ENCODE measurements at places on chromosomes 3 and 15. TPM values are rescaled to one million over a fixed set of nuclear protein-coding genes. Genes with fewer than 3 reads are reported as not detected.
A peak's percentile ranks its signal among the peaks of the same experiment; 100 is the strongest.

Gene CCDC13
- total RNA-seq: 2.4 TPM

Gene CAMK2N2
- 4.5 TPM for total RNA-seq

- DNase-seq: no peak
These were observed 77.0 kb downstream of the BBX start for GRCh38 chr3:107599772-107600145.

DNA sequence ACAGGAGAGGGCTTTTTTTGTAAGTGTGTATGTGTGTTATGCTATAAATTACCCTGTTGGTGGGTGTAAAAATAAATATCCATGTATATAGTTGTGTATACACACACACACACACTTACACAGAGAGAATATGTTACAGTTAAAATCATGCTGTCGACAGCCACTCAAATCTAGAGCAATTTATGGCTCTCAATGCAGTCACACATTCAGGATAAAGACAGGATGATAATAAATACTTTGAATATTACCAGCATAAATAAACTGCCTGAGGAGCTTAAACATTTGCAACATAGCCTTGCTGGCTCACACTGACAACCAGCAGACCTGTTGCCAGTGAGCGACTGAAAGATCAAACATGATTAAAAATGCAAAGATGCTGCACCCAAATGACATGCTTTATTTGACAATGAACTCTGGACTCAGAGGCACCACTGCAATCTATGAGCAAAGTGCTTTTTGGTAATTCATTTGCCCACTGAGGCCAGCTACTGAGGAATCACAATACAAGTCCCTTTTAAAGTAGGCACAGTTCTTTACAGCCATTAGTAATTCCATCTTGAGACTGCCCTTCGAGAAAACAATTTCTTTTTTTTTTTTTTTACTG, 458.9 kb downstream of the FHIT start:
- no peak for DNase-seq

GRCh38 chr3:197471221-197472010, 84.4 kb downstream of the BDH1 start:
- DNase-seq: no peak

Gene CISH
- total RNA-seq: 0.41 TPM

DNA sequence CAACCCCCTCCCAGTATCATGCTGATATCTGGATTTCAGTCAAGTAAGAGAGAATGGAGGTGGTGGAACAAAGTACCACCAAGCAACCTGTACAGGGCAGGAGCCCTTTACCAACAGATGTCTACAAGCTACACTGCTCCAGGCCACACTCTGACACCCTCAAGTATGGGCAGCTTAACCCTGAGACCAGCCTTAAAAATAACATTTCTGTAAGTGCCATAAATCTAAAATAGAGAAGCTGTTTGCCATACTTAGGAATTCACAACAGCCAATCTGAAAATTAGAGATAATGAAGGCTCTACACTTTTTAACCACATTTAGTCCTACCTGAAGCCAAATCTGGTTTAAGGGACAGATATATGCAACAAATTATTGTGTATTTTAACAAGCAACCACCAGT, 59.7 kb downstream of the C3orf70 start:
- no peak for DNase-seq

DNA sequence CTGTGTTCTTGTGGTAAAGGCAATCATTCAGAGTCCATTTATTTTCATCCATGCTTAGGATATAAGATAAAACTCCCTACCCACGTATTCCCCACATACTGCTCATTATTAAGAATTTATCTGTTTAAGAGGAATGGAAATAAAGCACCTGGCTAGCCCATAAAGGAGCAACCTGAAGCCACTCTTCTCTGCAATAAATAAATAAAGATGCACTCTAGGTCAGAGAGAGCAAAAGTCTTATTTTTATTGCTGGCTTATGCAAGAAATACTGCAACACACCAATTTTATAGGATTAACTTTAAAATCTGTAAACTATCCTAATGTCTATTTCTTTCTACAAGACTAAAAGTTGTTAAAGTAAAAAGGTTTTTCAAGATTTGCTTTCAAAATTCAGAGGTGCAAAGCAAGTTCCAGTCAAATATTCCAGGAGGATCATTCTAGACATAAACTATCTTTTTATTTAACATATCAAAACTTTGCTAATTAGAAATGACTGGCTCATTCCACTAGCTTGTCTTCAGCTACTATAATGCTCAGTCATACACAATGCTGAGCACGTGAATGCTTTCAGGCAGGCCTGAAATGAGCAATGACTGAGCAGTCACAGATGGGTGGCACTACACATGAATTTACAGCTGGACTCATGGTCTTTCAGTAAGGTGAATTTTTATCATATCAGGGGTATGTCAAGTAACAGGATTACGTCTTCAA, 7.1 kb downstream of the TJP1 start:
- DNase-seq: no peak

Gene TPRG1
- total RNA-seq: 1.2 TPM

DNA sequence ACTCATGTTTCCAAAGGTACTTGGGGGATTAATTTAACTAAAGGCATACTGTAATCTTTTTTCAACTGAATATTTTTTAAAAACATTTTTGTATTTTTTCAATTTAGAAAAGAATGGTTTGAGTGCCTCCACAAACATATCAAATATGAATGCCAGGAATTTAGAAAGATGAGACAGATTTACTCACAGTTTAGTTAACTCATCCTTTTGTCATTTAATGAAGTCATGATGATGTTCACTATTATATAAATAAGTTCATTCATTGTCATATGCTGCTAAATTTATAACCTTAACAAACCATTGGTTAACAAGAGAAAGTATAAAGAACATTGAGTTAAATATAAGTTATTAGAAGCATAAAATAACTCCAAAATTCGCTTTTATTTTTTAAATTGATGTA, 50.0 kb downstream of the FGF7 start:
- DNase-seq: no peak

- no peak for DNase-seq
These were observed 109.8 kb downstream of the IGF2BP2 start for GRCh38 chr3:185715091-185715490.

GRCh38 chr3:71708476-71709105, 16.6 kb downstream of the EIF4E3 start:
- no peak for DNase-seq

Gene VWA5B2
- 0.41 TPM for total RNA-seq

- DNase-seq: no peak
These were observed 65.3 kb downstream of the CHAC1 start for GRCh38 chr15:41018534-41018933.

GRCh38 chr3:156553705-156554356, 1.1 kb downstream of the SSR3 start:
- no peak for DNase-seq

DNA sequence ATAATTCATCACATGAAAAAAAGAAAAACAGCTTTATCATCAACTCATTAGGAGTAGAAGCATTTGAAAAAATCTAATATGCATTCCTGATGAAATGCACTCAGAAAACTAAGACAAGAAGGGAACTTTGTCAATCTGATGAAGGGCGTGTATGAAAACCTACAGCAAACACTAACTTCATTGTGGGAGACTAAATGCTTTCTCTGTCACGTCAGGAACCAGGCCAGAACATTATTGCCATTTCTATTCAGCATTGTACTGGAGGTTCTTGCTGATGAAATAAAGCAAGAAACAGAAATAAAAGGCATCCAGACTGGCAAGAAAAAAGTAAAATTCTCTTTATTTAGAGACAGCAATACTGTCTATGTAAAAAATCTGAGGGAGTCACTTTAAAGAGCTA, 235.2 kb downstream of the GABRB3 start:
- no peak for DNase-seq

Gene P2RY14
- 1.2 TPM for total RNA-seq

- peak; percentile 41 for DNase-seq
These were observed 620 bp downstream of the ABHD5 start for GRCh38 chr3:43691120-43691995.

Gene ARID3B
- total RNA-seq: 3.7 TPM

Gene SLC12A1
- total RNA-seq: 1.6 TPM

Gene SMARCC1
- 99.9 TPM for total RNA-seq

DNA sequence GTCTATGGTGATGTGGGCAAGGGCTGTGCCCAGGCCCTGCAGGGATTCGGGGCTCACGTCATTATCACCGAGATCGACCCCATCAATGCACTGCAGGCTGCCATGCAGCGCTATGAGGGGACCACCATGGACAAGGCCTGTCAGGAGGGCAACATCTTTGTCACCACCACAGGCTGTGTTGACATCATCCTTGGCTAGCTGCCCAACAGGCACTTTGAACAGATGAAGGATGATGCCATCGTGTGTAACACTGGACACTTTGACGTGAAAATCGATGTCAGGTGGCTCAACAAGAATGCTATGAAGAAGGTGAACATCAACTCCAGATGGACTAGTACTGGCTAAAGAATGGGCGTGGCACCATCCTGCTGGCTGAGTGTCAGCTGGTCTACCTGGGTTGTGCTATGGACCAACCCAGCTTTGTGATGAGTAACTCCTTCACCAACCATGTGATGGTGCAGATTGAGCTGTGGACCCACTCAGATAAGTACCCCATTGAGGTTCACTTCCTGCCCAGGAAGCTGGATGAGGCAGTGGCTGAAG, 6.1 kb upstream of the USP8 start:
- no peak for DNase-seq

Gene CP
- total RNA-seq: not detected

- DNase-seq: no peak
These were observed 26.3 kb downstream of the KLHL6 start for GRCh38 chr3:183529185-183529584.

DNA sequence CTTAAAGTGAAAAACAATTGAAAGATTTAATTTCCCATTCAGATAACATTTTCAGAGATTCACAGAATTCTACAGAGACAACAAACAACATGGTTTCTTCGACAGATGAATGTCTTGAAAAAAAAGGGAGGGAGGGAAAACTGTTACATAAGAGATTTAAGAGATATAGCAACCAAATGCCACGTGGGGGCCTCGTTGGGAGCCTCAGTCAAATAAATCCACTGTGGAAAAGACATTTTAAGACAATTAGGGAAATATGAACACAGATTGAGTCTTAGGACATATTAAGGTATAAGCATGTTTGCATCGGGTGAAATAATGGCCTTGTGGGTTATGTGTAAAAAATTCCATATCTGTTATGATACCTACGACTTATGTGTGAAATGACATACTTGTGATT, 5.0 kb upstream of the PRRT3 start:
- DNase-seq: no peak

DNA sequence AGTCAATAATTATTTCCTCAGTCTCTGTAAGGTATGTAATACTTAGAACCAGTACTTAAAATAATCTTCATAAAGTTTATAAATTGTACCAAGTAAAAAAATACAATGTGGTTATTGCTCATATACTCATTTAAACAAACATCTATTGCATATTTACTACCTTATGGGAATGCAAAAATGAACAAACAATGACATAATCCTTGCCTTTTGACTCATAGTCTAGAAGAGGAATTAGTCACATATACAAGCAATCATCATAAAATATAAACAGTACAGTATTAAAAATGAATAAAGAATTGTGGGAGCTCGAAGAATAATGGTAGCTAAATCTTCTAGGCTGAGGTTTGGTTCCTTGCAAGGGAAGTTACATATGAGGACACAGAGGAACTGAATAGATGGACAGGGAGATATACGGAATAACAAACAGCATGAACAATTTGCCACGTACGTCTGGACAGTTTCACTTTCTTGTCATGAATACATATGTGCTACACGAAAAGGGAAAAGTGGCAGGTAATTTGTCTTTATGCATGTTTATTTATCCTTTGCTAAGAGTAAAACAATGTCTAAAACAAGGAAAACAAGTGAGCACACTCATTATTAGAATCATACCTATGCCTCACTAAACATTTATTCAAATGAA, 17.2 kb downstream of the IMPG2 start:
- no peak for DNase-seq

- DNase-seq: no peak
These were observed 190.4 kb downstream of the DIPK2A start for GRCh38 chr3:144162042-144162441.

Gene CRYGS
- total RNA-seq: 1.6 TPM

GRCh38 chr15:92142242-92143232, 251.1 kb upstream of the ST8SIA2 start:
- no peak for DNase-seq

Gene ADGRG7
- not detected for total RNA-seq

Gene RPL29
- total RNA-seq: 852 TPM
